ENCODE measurements at places on chromosomes 11 and 22.

- DNase-seq = no peak
These were observed 14.1 kb upstream of the LRRC10B start for GRCh38 chr11:61494381-61494961.

GRCh38 chr22:23471698-23472097 lies 108.4 kb downstream of the IGLL1 start:
- no peak for DNase-seq

DNA sequence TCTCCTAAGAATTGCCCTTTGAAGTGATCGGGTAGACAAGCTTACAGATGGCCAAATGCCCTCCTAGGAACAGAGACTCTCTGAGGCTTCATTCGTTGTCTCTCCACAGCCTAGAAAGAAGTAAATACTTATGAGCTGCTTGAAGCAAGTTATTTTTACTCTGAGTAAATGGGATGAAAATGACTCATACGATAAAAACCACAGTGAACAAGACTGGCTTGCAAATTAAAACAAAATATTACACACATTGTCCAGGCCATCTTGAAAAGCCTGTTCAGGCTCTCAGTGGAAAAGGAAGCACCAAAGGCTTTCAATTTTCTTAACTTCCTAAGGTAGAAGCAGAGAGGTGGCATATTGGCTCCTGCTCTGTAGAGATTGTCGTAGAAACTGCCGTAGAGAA lies 294.2 kb downstream of the NELL1 start:
- DNase-seq = no peak

DNA sequence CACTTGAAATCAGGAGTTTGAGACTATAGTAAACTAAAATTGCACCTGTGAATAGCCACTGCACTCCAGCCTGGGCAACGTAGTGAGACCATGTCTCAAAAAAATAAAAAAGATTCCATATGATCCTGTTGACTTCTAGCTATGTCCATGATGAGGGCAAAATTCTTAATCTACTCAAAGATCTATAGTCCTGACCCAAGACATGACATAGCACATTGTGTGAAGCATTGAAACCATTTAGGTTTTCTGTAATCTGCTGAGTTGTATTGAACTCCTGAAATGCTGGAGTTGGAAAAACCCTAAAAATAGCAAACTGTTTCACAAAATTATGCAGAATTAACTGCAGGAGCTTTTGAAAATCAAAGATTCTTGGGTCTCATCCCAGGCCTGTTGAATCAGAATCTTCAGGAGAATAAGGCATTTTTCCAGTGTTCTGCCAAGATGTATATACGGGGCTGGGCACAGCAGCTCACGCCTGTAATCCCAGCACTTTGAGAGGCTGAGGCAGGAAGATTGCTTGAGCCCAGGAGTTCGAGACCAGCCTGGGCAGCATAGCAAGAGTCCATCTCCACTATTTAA lies 29.8 kb upstream of the LDHA start:
- DNase-seq = no peak

- no peak for DNase-seq
These were observed 7.6 kb downstream of the LRRC51 start for GRCh38 chr11:72088076-72088808.

GRCh38 chr11:130313383-130314183 lies 1.1 kb downstream of the ZBTB44 start:
- no peak for DNase-seq

DNA sequence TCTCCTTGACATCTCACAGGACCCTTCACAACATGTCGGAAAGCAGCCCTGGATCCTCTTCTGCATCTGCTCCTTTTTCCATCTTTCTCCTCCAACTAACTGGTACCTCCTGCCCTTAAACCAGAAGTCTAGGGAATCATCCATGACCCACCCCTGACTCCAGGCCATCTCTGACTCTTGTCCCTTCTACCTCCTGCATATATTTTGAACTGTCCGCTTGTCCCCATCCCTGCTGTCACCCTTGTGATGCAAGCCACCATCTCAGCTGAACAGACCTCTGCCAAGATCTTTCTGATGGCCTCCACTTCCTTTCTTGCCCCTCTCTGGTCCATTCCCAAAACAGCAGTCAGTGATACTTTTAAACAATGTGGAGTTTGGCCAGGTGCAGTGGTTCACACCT lies 7.0 kb downstream of the RIBC2 start:
- DNase-seq = no peak

GRCh38 chr22:35627267-35628041 lies 10.3 kb upstream of the MB start:
- peak; percentile 88 for DNase-seq

DNA sequence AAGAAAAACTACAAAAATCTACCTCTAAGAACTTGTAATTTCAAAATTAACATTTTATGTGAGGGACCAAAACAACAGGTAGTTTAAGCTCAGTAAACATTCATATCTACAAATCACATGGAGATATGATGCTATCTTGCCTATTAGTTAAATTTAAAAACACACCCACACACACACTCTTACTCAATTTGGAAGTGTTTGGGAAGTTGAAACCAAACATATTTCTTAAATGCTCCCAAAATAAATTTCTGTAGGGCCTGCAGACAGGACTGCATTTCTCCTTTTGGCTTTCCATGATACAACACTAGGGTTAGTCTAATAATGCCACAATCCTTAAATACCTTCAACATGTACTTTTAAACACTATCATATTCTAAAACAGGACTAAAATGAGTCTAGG lies 7.0 kb downstream of the PITPNB start:
- DNase-seq = no peak

DNA sequence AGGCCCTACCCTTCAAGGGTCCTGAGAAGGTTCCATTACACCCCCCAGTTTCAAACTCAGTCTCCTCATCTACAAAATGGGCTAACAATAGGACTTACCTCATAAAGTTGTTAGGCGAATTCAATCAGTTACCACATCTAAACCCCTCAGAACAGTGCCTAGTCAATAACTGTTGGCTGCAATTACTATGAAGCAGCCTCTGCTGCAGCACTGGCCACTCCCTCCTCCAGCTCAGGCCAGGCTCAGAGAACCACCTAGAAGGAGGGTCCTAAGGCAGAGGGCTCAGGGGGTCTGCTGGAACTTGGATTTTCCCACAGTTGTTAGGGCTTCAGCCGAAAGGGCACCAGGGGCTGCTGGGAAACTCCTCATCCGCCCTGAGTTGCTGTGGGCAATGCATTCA lies 4.7 kb downstream of the FADS3 start:
- DNase-seq = no peak

DNA sequence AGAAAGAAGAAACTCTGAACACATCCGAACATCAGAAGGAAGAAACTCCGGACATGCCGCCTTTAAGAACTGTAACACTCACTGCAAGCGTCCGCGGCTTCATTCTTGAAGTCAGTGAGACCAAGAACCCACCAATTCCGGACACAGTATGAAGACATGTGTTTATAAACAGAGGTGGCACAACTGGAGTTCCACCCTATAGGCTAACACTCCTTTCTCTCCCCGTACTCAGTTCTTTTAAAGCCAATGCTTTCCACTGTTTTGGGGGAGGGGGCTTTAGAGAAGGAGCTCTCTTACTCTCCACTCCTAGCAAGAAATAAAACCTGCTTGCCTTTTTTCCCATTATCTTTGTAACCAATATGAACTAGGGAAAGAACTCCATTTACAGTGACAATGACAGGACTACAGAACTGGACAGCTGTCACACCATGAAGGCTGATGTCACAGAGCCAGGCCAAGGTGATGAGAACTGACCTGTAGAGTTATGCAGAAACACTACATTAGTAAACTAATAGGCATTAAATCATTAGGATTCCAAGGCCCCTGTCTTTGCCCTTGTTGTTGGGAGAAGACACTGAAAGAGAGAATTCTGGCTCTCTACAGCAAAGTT lies 733 bp downstream of the TRIM5 start:
- DNase-seq = no peak

- DNase-seq = no peak
These were observed 84.1 kb downstream of the LARGE2 start for GRCh38 chr11:46006418-46007070.

- peak; percentile 23 for DNase-seq
These were observed 52.9 kb upstream of the CARS1 start for GRCh38 chr11:3109921-3110706.

GRCh38 chr11:69609351-69609750 lies 31.6 kb upstream of the CCND1 start:
- DNase-seq = no peak

DNA sequence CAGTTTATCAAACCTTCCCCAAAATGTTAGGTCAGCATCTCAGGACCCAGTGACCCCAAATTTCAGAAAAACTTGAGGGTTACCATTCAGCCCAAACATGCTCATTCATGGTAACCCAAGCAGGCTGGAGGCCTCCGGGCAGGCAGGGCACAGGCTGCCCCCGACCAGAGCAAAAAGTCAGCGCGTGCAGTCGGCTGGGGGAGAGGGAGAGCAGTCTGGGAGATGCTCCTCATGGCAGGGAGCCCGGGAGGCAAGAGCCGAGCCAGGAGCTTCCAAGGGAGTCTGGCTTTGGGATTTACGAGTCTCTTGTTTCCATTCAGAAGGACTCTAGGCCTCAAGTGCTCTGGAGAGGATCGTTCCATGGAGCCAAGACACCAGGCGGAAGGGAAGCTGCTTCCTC lies 45.7 kb downstream of the RPUSD4 start:
- peak; percentile 56 for DNase-seq

- peak; percentile 42 for DNase-seq
These were observed 44.5 kb downstream of the ZNF280B start for GRCh38 chr22:22463855-22464540.

- DNase-seq = peak; percentile 83
These were observed 10.1 kb downstream of the PIM3 start for GRCh38 chr22:49970528-49971231.

DNA sequence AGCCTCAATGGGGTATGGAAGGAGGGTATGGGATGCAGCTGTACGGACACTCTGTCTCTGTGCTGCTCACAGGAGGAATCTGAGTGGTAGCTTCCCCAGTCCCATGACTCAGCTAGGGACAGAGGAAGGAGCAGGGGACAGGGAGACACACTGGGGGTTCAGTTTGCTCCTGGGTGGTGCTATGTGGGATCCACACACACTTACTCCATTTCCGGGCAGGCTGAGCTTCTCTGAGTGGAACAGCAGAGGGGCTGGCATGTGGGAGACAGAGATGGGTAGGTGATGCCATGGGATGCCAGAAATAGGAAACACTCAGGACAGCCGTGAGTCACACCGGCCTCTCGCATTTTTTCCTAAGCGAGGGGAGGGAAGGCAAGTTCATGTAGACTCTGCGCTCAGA lies 59.2 kb upstream of the KIRREL3 start:
- no peak for DNase-seq

DNA sequence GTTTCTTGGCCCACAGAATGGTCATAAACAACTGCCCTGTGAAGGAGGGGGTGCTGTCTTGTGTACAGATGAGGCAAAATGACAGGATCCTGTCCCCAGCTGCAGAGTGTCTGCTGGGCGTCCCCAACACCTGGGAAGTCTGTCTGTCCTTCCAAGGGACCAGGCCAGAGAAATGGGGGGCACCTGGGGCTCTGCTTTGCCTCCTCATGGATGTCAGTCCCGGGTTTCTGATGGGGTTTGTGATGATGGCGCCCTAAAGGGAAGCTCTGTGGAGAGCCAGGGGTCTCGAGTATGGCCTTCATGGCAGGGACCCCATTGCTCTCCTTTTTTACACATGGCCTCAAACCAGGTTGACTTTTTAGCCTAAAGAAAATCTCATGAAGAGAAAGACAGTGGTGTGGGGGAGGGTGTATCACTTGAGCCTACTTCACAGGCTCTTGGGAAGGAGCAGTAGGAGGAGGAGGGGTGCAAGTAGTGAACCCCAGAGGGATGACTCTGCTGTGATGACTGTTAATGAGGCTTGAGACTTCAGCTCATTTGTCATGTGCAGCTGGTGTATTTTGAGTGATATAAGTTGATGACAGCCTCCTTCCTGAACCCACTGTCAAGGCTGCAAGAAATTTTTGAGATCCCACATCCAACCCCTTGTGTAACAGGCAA lies 40.6 kb upstream of the TUB start:
- DNase-seq = no peak

- no peak for DNase-seq
These were observed 70.3 kb downstream of the SLC1A2 start for GRCh38 chr11:35348898-35349687.

DNA sequence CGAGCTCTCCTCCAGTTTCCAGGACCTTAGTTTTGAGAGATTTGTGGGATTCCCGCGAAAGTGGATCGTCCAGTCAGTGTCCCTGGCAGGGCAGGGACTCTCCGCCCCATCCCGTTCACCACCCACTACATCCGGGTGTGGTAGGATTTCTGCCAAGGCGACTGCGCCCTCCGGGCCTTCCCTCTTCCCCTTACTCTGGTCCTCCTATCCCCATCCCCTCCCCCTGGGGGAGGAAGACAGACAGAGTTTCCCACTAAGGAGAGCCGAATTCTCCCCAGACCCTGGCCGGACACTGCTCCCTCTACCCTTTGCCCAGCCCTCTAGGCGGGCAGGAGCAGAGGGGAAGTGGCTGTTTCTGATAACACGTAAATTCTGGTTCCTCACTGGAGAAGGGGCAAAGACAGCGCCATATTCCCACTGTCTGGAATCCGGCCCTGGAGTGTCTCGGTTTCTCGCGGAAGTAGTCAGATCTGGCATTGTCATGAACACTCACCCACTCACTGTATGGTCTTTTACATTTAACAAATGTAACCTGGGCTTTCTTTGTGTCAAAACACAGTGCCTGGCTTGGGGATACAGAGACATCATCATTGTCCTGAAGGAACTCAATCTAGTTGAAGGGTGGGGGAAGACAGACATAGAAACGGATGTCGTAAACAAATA lies 1.1 kb upstream of the NECTIN1 start:
- peak; percentile 81 for DNase-seq

GRCh38 chr11:74462631-74463030 lies 4.7 kb downstream of the KCNE3 start:
- no peak for DNase-seq

- no peak for DNase-seq
These were observed 5.7 kb downstream of the IGSF22 start for GRCh38 chr11:18720091-18720807.

DNA sequence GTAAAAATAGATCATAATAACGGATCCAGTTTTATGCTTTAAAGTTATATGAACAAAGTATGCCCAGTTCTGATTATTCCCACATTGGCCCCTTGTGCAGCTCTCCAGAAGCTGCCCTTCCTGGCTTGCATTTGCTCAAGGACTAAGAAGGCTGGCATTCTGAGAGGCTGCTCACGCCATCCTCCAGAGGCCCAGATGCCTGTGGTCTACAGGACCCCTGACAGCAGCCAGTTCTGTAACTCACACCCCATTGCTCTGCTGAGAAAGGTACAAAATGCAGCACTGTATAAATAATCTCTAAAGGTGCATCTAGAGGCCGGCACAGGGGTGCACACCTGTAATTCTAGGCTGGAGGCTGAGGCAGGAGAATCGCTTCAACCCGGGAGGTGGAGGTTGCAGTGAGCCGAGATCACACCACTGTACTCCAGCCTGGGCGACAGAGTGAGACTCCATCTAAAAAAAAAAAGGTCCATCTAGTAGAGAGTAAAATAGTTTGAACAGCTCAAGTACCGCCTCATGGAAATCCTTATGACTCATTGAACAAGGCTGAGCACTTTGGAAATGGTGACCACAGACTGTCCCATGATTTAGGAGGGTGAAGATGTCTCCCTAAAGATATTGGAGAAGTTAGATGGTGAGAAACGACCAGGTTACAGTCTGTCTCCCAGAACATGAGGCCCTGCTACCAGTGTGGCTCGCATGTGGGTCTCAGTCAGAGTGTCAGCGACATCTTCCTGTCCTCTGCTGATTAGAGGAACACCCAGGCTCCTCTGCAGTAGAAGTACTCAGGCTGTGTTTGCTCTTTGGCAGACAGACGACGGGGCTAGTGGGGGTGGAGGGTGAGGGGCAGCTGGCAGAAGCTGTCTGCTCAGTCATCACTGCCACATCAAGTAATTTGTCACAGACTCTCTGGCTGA lies 56.3 kb downstream of the KREMEN1 start:
- no peak for DNase-seq
